ENCODE measurements at places on chromosomes 1 and 21. TPM values are rescaled to one million over a fixed set of nuclear protein-coding genes. Genes with fewer than 3 reads are reported as not detected.

- DNase-seq = no peak
Observed at GRCh38 chr1:29237852-29238619, 1.7 kb downstream of the PTPRU start.

DNA sequence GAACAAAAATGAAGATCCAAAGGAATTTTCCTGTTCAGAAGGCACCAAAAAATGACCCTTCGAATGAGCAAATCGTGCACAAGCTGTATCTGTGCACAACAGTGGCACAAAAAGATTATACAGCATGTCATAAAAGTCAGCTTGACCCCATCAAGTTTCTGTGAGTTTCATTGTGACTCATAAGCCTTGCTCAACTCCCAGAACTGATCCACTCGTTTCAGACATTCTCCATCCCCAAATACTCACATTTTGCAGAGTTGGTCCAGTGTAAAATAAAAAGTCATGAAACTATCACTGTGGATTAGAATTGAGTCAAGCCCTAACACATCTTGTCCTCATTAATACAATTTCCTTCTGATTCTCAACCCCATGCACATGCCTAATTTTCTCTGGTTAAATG is 174.7 kb upstream of the PKN2 start:
- DNase-seq = no peak

DNA sequence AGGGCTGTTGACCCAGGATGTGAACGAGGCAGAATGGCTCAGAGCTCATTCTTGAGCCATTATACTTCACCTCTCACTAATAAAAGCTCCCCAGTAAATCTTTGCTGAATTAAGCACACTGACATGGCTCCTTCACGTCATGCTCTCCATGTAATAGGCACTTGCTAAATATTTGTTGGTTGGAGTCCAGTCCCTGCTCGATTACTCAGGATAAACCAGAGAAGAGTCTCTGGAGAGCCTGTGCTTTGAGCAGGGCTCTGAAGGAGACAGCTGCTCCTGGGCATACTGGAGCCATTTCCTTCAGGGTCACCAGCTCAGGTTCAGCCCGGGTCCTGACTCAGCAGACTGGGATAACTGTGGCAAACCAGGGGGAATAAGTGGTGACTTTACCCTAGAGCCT is 46.9 kb downstream of the HLX start:
- no peak for DNase-seq

GJB5 gene
- total RNA-seq = not detected
